ENCODE measurements at places on chromosomes 13 and 19. TPM values are rescaled to one million over a fixed set of nuclear protein-coding genes. Genes with fewer than 3 reads are reported as not detected.

The KLF5 gene
- total RNA-seq = 49.3 TPM

The PLA2G4C gene
- 32.3 TPM for total RNA-seq

The TNNI3 gene
- 1.7 TPM for total RNA-seq

The LYL1 gene
- 4.2 TPM for total RNA-seq

The RASL11A gene
- 1.7 TPM for total RNA-seq

The GDF15 gene
- 0.51 TPM for total RNA-seq

The CEACAM7 gene
- 10.8 TPM for total RNA-seq

The KIR2DL4 gene
- not detected for total RNA-seq

The NALCN gene
- total RNA-seq = 3.8 TPM

The C1QTNF9B gene
- not detected for total RNA-seq

The SIGLEC5 gene
- not detected for total RNA-seq

The B3GNT8 gene
- total RNA-seq = 3.9 TPM

The USF2 gene
- 52.7 TPM for total RNA-seq

The OR10H5 gene
- total RNA-seq = not detected

The IGSF23 gene
- not detected for total RNA-seq

The VSIG10L gene
- total RNA-seq = 2.5 TPM

The HPN gene
- not detected for total RNA-seq

The C19orf85 gene
- total RNA-seq = not detected

The ADGRE3 gene
- not detected for total RNA-seq

The KLK11 gene
- 11.4 TPM for total RNA-seq

The LRG1 gene
- 1.5 TPM for total RNA-seq

The IGLON5 gene
- total RNA-seq = 0.10 TPM

The LRP3 gene
- 24.4 TPM for total RNA-seq

The LGALS14 gene
- total RNA-seq = not detected

The LIM2 gene
- not detected for total RNA-seq

The FXYD3 gene
- 45.6 TPM for total RNA-seq

The RNF113B gene
- not detected for total RNA-seq

The HS6ST3 gene
- 1.8 TPM for total RNA-seq

The NXNL1 gene
- not detected for total RNA-seq

The PRR12 gene
- total RNA-seq = 9.4 TPM

The TINCR gene
- 8.1 TPM for total RNA-seq

The PCID2 gene
- 55.2 TPM for total RNA-seq

The NCLN gene
- 20.0 TPM for total RNA-seq

The IGFL1 gene
- total RNA-seq = not detected

The ZNF726 gene
- 9.3 TPM for total RNA-seq

The KANK2 gene
- total RNA-seq = 236 TPM

The IRS2 gene
- 6.3 TPM for total RNA-seq

The PRR19 gene
- 0.62 TPM for total RNA-seq

The ONECUT3 gene
- not detected for total RNA-seq

The IL12RB1 gene
- 0.41 TPM for total RNA-seq

The ZNF439 gene
- 8.1 TPM for total RNA-seq

The METTL21C gene
- 8.9 TPM for total RNA-seq

The ADGRE2 gene
- 0.31 TPM for total RNA-seq

The ZNF547 gene
- total RNA-seq = 4.9 TPM

The NTF4 gene
- total RNA-seq = 6.5 TPM

The RPL18A gene
- total RNA-seq = 799 TPM

The FGF22 gene
- total RNA-seq = not detected

The ZNF708 gene
- 22.8 TPM for total RNA-seq

The WDR88 gene
- not detected for total RNA-seq

The ETHE1 gene
- total RNA-seq = 28.2 TPM

The CGB1 gene
- total RNA-seq = not detected

The TUBB4A gene
- total RNA-seq = 1.6 TPM

Data from tongue (tissue), 3 donors.